Right forelimb (tissue), 1 donor: ENCODE measurements at places on chromosomes 6 and 20.

DNA sequence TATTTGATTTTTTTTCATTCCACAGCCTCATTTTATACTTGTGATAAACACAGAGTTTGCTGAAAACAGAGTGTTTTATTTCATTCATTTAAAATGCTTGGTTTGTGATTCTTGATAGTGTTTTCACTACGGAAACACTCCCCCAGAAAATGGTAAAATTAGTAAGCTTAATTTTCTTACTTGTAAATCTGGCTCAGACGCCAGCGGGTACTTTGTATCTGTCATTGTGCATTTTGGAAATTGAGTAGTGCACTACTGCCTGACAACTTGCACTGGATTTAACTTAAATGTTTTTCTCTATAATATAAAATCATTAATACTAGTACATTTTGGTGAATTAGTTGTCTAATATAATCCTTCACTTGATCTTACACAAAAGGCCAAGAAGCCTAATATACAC lies 37.0 kb upstream of the HINT3 start:
- no peak for DNase-seq

- DNase-seq, result peak; percentile 73
These were observed 47.1 kb downstream of the MCUR1 start for GRCh38 chr6:13767121-13767808.

GRCh38 chr20:41571006-41571405 lies 47.2 kb downstream of the CHD6 start:
- DNase-seq, result no peak

GRCh38 chr6:124199286-124199685 lies 395.6 kb downstream of the NKAIN2 start:
- no peak for DNase-seq

GRCh38 chr6:2949536-2950083 lies 21.8 kb downstream of the SERPINB6 start:
- DNase-seq, result no peak

DNA sequence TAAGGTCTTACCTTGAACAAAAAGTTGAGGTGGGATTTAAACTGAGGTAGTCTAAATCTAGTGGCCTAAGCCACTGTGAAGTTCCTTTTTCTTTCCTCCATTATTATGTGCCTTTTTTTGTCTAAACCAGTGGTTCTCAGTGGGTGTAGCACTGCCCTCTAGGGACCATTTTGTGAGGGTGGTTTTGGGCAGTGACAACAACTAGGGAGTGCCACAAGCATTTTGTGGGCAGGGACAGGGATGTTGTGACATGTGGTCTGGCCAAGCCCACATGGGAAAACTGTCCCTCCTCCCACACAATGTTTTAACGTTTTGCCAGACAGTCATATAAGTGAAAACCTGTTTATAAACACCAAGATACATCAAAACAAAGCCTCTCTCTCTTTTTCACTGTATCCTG lies 899.4 kb upstream of the FLRT3 start:
- DNase-seq, result no peak

- no peak for DNase-seq
These were observed 142.8 kb upstream of the MYLIP start for GRCh38 chr6:15986027-15986629.

DNA sequence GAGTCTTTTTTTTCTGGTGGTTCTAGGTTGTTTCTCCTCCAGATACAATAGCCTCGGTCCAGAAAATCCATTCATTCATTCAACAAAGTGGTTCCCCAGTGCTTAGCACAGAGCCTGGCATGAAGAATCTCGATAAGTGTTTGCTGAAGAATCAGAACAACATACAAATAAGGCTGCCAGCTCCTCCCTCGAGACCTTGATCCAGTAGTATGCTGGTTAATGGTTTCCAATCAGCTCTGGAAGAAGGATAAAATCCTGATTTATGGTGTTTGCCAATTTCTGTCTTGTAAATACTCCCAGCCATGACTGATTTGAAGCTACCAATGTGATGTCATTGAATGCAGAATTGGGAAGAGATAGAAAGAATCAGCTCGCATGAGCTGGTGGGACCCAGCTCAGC lies 3.3 kb downstream of the HSPA12B start:
- DNase-seq, result no peak

DNA sequence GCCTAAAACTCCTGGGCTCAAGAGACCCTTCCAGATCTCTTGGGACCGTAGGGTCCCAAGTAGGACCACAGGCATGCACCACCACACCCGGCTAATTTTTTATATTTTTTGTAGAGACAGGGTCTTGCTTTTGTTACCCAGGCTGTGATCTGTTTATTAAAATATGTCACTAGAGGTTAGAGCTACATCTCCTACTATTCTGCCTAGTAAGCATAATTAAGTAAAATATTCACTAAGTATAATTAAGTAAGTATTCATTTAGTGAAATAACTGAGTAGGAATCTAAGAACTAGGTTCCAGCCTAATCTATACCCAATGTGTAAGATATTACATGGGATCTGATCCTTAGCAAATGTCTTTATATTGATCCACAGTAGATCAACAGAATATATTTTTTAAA lies 40.2 kb upstream of the GCM1 start:
- no peak for DNase-seq

DNA sequence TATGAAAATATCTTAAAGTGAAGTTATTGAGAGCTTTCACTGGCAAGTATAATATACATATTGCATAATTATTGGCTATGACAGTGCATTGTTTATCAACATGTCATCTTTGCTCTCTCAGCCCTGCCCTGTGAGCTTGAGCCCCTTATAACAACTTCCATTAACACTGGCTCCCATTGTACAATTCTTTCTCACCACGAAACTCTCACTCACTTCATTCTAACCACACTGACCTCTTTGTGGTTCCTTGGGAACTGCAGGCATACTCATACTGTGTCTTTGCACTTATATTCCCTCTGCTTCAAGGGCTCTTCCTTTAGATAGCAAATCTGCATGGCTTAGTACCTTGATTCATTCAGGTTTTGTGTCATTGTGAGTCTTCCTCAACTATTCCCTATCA lies 411.8 kb downstream of the CDKAL1 start:
- no peak for DNase-seq

GRCh38 chr6:138958595-138958994 lies 29.5 kb downstream of the REPS1 start:
- no peak for DNase-seq

GRCh38 chr6:132067286-132067685 lies 116.1 kb upstream of the CCN2 start:
- no peak for DNase-seq

DNA sequence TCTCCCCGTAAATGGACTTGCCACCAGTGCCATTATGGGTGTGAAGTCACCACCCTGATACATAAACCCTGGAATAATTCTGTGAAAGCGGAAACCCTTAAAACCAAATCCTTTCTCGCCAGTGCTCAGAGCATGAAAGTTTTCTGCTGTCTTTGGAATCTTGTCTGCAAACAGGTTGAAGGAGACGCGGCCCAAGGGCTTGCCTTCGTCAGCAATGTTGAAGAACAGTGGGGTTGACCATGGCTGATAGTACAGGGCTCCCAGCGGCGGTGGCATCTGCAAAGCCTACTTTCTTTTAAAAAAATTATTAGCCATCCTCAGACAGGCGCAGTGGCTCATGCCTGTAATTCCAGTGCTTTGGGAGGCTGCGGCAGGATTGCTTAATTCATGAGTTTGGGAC lies 22.1 kb downstream of the ABHD12 start:
- no peak for DNase-seq
